ENCODE measurements at places on chromosomes 1 and 21.

DNA sequence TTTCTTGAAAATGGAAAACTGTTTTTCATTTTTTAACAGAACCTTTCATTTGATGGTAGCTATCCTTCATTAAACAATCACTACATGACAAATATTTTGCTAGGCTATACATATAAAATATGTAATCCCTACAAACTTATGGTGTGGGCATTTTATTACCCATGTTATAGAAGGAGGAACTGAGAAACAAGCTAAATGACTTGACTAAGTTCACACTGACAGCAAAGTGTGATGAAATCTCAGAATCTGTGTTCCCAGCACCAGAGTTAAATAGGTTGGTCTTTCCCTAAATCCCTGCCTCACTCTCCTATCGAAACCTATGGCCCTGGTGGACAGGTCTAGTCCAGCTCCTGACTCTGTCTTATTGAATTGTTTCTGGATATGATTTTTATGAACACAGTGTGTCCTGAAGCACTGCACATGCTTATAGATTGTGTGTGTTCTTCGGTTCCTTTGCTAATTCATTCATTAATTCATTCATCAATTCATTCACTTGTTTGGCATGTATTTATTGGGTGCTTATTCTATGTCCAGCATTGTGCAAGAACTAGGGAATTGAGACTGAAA lies 301.0 kb downstream of the GRIK1 start:
- no peak for DNase-seq

DNA sequence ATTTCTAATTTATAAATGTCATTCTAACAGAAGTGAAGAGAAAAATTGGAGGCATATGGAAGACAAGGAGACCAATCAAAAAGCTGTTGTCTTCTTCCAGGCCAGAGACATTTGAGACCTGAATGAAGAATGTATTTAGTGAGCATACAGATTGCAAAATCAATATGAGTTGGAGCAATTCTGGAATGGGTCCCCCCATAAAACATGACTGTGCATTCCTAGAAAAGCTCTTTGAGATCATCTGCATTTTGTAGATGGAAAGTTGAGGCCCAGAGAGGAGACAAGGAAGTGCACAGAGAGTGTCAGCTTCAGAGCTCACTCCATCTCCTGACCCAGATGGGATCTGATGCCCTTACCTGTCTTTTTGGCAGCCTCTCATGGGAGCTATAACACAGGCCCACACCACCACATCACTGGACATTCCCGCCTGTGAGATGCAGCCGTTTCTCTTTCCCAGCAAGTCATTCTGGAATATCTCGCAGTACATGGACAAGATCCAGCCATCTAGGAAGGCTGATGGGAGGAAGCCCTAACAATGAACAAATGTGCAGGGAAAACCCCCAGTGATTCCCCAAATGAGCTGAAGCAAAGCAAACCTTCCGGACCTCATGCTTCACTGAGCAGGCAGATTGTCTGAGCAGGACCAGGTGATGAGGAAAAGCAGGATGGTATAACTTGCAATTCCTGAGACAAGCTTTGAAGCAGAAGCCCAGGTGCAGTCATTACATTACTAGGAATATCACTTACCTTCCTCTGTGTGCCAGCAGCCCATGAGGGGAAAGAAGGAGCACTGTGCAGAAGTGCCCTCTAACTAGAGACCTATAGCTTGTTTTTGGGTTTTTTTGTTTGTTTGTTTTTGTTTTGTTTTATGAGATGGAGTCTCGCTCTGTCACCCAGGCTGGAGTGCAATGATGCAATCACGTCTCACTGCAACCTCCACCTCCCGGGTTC lies 445.6 kb downstream of the PLPP3 start:
- no peak for DNase-seq

GRCh38 chr1:96927125-96927524 lies 205.5 kb downstream of the PTBP2 start:
- DNase-seq: no peak

GRCh38 chr1:197268012-197268411 lies at the start of gene CRB1:
TSS of gene CRB1 (plus strand) at chr1:197268252. CDS start at chr1:197268413, 161 bp downstream.
- peak; percentile 41 for DNase-seq

DNA sequence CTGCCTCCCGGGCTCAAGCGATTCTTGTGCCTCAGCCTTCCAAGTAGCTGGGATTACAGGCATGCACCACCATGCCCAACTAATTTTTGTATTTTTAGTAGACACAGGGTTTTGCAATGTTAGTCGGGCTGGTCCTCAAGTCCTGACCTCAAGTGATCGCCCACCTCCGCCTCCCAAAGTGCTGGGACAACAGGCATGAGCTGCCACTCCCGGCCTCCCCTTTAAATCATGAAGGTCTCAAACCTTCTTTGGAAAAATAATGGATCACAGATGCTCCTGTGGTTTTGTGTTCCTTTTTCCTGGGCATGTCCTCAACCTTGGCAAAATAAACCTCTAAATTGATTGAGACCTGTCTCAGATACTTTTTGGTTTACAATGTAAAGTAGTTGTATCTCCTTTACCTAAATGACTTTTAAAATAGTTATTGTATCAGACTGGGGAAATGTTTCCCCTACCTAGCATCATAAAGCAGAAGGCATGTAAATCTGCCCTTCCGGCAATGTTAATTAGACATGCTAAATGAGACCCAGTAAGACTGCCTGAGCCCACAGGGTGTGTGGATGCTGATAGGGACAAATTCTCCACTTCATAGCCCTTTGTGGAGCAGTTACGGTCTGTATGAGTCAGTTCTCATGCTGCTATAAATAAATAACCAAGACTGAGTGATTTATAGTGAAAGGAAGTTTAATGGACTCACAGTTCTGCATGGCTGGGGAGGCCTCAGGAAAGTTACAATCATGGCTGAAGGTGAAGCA lies 27.8 kb downstream of the CBR1 start:
- DNase-seq: no peak

DNA sequence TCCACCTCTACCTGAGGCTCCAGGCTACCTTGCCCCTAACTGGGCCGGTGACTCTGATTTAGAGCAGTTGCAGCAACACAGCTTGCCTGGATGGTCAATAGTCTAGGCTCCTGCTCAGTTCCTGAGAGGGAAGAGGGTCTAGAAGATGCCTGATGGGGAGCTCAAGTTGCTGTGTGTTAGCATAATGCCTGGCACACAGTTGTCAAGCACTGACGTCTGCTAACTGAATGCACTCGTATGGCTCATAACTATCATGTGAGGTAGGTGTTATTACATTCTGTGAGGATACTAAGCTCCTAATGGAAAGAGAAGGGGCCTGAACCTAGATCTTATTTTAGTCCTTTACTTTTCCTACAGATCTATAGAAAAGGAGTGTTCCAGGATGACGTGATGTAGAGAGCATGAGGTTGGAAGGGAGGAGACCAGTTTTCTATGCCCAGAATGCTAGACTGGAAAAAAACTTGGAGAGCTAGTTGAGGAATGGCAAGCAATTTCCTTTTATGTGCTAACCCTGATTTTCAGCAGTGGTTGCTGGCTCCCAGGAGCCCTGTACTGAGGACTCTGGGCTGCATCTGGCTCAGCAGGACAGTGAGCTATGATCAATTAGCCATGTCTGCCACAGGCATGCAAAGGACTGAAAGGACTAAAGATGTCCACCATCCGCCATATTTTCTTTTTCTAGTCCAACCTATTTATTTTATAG lies 30.0 kb downstream of the FAM78B start:
- DNase-seq: no peak

DNA sequence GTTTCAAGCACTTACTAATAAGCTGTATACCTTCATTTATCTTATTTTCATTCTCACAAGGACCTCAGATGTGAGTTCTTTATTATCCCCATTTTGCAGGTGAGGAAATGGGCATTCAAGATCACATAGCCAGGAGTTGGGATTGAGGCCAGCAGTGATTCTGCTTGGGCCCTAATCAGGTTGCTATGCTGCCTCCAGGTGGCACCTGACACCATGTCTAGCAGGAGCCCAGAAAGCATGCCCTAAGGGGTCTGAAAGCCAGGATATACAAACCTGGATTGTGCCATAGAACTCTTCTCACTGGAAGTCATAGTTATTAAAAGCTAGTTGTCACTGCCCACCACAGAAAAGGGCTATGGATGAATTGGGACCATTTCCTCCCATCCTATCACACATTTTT lies 61.1 kb downstream of the FYB2 start:
- peak; percentile 29 for DNase-seq

GRCh38 chr1:17551755-17552234 lies 12.3 kb downstream of the ARHGEF10L start:
- DNase-seq: no peak

GRCh38 chr1:204647114-204647804 lies 38.3 kb downstream of the LRRN2 start:
- no peak for DNase-seq

DNA sequence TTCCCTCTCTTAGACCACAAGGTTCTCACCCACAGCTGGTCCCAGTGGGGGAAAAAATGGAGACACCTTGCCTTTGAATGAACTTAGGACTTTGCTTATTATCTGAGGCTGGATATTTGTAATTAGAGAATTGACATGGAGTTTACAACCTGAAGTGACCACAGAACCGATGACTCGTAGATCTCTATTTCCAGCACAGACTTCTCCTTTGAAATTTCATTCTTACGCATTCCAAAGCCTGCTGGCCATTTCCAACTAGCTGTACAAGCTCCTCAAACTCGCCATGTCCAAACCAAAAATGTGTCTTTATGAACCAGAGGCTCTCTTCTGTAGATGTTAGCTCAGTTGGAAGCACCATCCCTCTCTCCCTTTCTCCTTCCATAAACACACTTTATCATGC lies 12.0 kb downstream of the RAB7B start:
- no peak for DNase-seq

- DNase-seq: no peak
Measured at GRCh38 chr1:50111503-50111902, 2.8 kb downstream of the ELAVL4 start.

GRCh38 chr21:35128536-35128935 lies 79.4 kb upstream of the RUNX1 start:
- DNase-seq: no peak

- DNase-seq: no peak
Measured at GRCh38 chr1:66214901-66215300, 319.1 kb upstream of the SGIP1 start.

DNA sequence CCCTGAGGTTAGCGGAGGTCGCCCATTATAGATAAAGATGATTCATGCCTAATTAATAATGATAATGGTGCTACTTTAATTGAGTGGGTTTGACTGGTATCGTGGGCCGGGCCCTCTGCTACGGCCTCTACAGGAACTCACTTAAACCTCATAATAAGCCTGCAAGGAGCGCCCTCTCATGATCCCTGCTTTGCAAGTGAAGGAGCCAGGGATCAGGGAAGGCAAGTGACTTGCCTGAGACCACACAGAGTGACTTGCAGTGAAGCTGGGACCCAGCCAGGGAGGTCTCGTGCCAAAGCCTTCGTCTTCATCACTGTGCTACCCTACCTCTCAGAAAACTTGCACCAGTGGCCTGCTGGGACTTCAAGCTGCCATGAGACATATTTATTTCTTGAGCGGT lies 166.3 kb upstream of the KLHDC7A start:
- DNase-seq: no peak

GRCh38 chr1:88935522-88936222 lies 44.3 kb upstream of the GTF2B start:
- DNase-seq: peak; percentile 34

DNA sequence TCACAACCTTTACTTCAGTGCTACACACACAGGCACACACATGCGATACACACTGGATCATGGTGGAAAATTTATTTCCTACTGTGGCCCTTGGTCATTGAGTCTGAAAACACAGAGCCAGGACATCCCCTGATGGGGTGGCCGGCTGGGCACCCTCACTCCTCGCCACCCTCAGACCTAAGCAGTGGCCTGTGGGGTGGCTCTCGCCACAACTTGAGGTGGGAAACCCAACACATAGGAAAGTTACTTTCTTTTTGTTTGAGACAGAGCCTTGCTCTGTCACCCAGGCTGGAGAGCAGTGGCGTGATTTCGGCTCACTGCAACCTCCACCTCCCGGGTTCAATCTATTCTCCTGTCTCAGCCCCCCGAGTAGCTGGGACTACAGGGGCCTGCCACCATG lies 19.4 kb downstream of the CRYAA start:
- DNase-seq: peak; percentile 14

GRCh38 chr21:37423103-37423502 lies 56.5 kb downstream of the DYRK1A start:
- no peak for DNase-seq

- DNase-seq: no peak
Measured at GRCh38 chr1:160727316-160727640, 11.8 kb upstream of the SLAMF7 start.

DNA sequence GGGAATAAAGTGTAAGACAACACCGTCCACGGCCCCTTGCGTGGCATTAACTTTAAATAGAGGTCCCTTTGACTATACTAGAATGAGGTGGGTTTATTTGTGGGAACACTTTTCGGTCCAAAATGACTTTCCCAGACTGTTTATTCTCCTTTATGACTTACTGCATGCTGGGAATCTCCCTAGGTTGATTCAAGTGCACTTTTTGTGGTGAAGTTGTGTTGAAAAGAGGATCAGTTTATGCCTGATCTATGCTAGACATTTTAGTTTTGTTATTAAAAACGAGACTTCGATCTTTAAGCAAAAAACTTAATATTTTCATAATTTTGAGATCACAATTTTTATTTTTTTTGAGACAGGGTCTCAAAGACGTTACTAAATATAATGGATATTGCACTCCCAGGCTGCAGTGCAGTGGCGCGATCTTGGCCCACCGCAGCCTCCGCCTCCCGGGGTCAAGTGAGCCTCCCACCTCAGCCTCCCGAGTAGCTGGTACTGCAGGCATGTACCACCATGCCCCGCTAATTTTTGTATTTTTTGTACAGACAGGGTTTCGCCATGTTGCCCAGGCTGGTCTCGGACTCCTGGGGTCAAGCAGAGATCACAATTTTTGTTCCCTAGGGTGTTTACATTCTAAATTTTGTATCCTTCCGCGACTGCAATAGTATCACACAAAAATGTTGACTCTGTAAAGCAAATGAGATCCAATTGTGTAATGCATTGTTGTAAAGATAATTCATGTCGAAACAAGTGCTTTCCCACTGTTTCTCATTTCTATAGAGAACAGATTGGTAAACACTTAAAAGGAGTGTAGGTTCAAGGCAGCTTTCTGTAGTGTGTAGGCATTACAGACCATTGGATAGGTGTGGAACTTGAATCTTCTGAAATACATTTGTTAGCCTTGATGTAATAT lies 1.6 kb downstream of the CDC42 start:
- no peak for DNase-seq

DNA sequence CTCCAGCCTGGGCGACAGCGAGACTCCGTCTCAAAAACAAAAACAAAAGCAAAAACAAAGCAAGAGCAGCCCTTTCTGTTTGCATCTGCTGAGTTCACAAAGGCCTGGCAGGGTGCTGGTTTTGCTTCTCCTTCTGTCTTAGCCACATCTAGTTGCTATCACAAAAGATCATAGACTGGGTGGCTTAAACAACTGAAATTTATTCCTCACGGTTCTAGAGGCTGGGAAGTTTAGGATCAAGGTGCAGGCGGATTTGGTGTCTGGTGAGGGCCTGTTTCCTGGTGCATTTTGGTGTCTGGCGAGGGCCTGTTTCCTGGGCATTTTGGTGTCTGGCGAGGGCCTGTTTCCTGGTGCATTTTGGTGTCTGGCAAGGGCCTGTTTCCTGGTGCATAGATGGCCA lies 471.3 kb downstream of the CAMTA1 start:
- DNase-seq: no peak

DNA sequence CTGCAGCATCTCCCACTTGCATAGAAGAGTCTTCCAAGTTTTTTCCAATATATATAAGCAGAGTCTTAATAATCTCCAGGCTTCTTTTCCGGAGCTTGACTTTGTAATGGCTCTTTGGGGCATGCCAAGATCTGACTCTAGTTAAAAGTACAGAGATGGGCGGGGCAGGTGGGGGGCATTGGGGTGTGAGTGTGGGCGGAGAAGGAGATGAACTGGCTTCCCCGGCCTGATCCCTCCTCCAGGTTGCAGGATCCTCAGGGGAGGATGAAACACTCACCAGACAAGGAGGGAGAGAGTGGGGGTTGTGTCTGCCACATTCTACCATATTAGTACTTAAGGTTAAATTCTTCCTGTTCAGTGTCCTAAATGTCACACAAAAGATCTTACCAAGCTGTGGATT lies 23.0 kb downstream of the S100A10 start:
- no peak for DNase-seq

Measured in D341Med (cell line).